ENCODE measurements at places on chromosomes 4 and X.

DNA sequence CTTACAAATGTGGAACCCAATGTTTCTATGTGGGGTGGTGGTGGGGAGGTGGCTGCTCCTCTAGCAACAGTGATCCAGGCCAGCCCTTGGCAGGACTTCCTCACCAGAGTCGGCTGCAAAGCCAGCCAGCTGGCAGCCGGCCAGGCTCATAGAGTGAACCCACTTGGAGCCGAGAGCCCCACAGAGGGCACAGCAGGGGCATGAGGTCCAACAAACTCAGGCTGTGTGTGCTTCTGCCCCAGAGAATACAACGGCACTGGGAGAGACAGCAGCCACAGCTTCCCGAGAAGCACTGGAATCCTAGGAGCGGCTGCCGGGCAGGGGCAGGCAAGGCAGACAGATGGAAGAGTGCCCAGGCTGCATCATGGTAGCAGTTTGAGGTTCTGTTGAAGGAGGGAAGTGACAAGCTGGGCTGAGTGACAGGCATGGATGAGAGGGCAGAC is 23.5 kb upstream of the SOWAHD start:
- no peak for DNase-seq

GRCh38 chr4:13966231-13967195 is 339.0 kb upstream of the BOD1L1 start:
- DNase-seq = peak; percentile 87

GRCh38 chr4:155781249-155781831 is 22.5 kb downstream of the GUCY1B1 start:
- no peak for DNase-seq

GRCh38 chr4:93912146-93912545 is 83.6 kb downstream of the ATOH1 start:
- no peak for DNase-seq

- no peak for DNase-seq
These were observed 12.9 kb upstream of the PRMT9 start for GRCh38 chr4:147696866-147697265.

- no peak for DNase-seq
These were observed 1002.9 kb upstream of the IGFBP7 start for GRCh38 chr4:58113126-58113525.

DNA sequence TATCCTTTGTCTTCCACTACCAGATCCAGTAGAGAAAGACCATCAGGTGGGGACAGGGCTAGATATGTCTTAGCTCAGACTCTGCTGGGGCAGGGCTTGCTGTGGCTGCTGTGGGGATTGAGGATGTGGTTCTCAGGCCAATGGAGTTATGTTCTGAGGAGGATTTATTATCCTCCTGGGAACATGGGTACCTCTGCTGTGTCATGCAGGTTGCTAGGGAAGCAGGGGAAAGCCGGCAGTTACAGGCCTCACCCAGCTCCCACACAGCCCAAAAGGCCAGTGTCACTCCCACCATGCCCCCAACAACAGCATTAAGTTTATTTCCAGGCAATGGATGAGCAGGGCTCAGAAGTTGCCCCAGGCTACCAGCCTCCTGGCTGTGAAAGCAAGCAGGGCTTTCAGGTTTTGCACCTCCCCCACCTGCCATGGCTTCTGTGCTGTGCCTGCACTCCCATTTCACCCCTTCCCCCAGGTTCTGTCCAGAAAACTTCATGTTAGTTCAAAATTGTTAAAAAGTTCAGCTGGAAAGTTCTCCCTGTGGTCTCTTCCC is 879.9 kb downstream of the ARAP2 start:
- no peak for DNase-seq

DNA sequence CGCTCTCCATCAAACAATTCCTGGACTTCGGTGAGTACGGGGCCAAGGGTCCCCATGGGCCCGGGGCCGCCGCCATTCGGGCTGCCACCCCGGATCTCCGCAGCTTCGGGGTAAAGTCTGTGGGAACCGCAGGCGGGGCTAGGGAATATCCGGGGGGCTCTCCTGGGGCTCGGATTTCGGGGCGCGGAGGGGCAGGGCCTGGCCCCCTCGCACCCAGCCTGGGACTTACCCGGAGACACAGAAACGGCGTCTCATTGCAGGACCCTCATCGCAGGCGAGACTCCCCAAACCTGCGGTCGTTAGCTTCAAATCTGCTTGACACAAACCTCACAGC is 413 bp downstream of the PDK3 start:
- DNase-seq = no peak

DNA sequence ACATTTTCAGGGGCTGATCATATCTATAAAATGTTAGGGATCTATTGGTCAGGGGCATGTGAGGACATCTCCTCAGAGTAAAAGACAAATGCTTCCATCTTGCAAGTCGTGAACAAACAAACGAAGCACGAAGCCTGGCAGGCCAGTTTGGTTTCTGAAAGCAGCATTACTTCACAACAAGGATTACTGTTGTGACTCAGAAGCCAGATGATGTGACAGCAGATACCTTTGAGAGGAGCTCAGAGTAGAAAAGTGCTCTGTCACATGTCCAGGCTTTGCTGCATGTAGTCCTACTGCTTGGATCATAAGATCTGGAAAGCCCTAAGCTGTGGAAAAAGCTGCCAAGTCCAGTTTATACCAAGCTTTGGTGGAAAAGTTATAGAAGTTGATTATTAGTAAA is 1827.2 kb downstream of the ARAP2 start:
- no peak for DNase-seq
